ENCODE measurements at places on chromosomes 3 and 15.

DNA sequence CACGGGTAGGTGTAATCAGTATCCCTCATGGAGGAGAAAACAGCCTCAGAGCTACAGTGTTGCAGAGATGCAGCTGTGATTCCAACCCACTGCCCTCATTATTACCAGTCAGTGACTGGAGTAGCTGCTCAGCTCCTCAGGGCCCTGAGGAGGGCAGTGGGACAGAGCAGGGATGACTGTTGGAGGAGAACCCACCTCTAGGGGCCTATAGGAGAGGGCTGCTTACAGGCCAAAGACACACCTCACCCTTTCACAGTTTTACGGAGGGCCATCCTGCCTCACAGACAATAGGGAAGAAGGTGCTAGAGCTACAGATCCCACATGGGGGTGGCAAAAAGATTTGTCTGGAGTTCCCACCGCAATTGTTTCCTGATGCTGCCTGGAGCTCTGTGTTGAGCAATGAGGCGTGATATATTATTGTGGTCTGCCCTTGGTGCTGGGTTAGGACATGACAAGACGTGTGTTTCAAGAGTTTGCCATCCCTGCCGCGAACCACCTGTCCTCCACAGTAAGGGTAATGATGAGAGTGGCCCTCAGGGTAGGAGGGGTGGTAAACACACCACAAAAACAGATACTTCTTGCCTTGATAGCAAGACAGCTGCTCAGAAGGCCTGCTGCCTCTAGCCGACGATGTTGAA, 140.5 kb upstream of the TPM1 start:
- no peak for DNase-seq

DNA sequence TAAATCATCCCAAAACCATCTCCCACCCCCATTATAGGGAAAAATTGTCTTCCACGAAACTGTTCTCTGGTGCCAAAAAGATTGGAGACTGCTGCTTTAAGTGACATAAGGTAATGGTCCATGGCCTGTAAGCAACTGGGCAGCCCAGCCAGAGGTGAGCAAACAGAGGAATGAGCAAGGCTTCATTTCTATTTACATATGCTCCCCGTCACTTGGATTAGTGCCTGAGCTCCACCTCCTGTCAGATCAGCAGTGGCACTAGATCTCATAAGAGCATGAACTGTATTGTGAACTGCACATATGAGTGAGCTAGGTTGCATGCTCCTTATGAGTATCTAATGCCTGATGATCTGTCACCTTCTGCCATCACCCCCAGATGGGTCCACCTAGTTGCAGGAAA, 1159.8 kb upstream of the ALCAM start:
- no peak for DNase-seq

GRCh38 chr15:83066034-83066733, 868 bp downstream of the BTBD1 start:
- no peak for DNase-seq

DNA sequence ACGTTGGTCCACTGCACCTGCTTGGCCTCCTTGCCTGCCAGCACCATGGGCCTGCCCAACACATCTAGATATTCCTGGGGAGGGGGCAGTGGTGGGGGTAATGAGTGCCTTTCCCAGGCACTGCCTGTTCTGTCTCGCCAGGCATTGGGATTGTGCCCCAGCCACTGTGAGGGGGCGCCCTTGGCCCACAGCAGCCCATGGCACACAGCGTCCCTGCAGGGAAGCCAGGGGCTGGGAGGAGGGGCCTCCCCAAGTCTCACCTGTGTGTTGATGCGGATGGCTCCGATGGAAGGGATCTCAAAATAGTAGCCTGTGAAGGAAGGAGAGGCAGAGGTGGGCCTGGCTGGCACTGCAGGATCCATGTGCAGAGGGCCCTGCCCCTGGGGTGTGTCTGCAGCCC, 18.7 kb upstream of the TMEM115 start:
- no peak for DNase-seq

GRCh38 chr15:64828985-64829384, 3.5 kb upstream of the PIF1 start:
- DNase-seq: no peak

GRCh38 chr3:13136426-13136825, 63.2 kb upstream of the IQSEC1 start:
- DNase-seq: no peak

- DNase-seq: no peak
Observed at GRCh38 chr3:63908081-63908736, 4.0 kb downstream of the SCAANT1 start.

- DNase-seq: no peak
Observed at GRCh38 chr3:8702560-8702959, 31.0 kb upstream of the CAV3 start.

GRCh38 chr3:132268956-132269355, 48.3 kb upstream of the ACP3 start:
- DNase-seq: no peak

DNA sequence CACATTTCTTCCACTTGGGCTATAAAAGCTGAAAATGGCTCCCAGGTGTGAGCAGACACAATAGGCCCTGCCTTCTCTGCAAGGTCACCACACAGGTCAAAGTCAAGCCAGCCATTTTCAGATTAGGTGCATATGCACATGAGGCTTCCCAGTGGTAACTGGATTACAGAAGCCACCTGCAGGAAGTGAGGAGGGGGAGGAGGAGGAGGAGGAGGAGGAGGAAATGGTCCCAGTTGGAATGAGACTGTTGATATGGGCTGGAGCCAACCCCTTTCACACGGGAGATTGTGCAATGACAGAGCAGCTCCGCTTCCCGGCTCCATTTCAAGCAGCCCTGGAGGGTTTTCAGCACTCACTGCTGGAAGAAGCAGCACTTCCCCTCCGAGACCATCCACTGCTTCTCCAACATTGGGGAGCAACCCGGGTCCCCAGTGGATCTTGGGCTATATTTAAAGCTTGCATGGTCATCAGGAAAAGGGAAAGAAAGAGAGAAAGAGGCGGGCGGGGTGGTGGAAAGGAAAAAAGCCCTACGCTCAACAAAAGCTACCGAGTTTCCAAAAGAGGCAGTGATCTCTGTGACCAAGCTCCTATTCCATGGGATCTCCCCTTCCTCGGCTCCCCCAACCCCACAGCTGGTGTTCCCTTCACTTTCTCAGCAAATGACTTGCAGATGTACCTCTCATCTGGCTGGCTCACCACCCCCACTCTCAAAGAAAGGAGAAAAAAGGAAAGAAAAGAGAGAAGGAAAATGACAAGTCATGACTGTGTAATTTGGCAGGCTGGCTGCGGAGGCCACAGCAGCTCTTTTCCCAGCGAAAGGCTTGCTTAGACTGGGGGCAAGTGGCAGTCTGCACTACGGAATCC, 58.3 kb downstream of the LRIG1 start:
- no peak for DNase-seq

DNA sequence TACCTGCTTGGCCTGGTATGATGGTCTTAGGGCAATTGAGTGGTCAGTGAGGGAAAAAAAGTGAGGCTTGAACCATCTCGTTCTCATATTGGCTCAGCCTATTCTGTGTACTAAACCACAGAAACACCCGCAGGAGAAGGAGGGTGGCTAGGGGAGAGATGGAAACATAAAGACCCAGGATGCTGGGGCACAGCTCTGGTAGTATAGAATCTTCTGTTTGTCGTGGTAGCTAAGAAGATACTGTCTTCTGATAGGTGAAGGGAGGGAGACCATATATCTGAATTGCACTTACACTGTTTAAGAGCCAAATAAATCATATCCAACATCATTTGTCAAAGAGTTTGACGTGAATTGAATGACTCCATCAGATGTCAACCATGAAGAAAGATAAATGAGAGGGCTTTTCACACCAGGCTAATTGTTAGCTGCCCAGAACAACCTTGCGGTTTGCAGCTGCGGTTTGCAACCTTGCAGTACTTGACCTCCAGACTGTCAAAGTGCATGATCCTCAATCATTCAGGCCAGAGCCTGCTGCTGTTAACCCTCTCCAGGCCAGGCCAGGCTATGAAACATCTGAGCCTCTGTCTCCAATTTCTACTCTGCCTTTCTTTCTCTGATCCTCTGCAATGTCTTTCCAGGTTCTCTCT, 40.9 kb upstream of the PIK3R4 start:
- DNase-seq: no peak

- DNase-seq: no peak
Observed at GRCh38 chr15:40691737-40692136, 3.2 kb upstream of the RAD51 start.

GRCh38 chr15:25734680-25735355, 128.3 kb downstream of the ATP10A start:
- DNase-seq: no peak

- no peak for DNase-seq
Observed at GRCh38 chr3:82129221-82129801, 367.9 kb upstream of the GBE1 start.

- no peak for DNase-seq
Observed at GRCh38 chr3:100354850-100355249, 20.3 kb downstream of the NIT2 start.

GRCh38 chr3:43185274-43185982, 79.5 kb upstream of the POMGNT2 start:
- DNase-seq: no peak
